ENCODE measurements at places on chromosomes 3 and 15.

GRCh38 chr3:120550546-120550945 is 45.6 kb upstream of the NDUFB4 start:
- no peak for DNase-seq

- DNase-seq, result no peak
These were observed 212.8 kb upstream of the RORA start for GRCh38 chr15:61441891-61442290.

DNA sequence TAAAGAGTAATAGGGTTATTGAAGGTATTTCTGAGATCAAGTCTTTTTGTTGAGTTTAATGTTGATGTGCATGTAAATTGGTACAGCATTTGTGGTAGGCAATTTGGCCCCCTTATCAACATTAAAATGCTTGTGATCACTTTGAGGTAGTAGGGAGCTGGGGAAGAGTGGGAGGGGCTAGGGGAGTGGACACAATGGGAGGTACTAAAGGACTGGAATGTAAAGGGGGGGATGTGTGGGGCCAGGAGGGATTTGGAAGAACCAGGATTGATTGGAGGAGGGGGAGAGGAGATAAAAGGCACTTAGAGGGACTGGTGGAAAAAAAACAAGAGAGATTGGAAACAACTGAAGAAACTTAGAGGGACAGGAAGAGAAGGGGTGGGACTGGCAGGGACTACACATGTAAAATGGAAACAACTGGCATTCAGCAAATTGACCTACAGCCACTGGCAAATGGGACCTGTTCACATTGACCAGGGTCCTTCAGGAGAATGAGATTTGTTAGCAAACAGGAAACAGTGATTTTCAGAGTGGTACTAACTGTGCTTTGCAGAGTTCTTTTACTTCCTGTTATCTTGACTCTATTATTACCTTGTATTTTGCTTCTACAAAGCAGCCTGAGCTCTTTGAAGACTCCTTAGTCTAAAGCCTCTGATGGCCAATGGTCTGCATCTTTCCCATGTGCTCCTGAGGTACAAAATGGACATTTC is 47.8 kb upstream of the ZBTB38 start:
- no peak for DNase-seq

GRCh38 chr15:75723847-75724660 is 11.4 kb upstream of the CSPG4 start:
- peak; percentile 46 for DNase-seq

DNA sequence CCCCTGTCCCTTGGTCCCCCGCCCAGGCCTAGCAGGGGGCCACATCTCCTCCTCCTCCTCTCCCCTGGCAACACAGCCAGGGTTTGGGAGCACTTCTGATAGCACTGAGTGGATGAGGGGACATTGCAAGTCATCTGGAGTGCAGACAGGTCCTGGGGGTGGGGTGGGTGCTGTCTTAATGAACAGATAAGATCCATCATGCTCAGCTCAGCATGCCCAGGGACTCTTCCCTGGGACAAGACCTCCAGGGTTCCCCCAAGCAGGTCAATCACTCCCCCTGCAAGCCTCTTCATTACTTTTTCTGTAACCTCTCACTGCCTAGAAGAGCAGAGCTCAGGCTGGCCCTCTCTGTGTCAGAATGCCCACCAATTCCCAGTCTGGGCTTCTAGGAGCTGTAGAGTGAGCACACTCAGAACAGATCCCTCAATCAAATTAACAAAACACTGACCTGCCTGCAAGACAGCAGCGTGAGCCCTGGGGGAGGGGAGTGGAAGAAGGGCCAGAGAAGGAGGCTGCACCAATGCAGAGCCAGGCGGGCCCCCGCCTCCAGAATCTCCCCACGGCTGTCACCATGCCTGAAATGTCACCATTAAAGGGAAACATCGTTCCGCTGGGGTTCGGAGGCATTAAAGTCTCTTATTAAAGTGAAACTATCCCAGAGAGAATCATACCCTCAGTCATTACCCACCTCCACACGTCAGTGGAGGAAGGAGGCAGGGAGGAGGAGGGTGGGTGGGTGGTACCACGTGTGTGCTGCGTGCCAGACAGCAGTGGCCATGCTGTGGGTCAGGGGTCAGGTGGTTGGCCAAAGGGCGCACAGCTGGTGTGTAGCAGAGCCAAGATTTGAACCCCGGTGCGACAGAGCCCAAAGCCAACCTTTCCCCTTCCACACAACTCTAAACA is 114.7 kb upstream of the LINGO1 start:
- no peak for DNase-seq

DNA sequence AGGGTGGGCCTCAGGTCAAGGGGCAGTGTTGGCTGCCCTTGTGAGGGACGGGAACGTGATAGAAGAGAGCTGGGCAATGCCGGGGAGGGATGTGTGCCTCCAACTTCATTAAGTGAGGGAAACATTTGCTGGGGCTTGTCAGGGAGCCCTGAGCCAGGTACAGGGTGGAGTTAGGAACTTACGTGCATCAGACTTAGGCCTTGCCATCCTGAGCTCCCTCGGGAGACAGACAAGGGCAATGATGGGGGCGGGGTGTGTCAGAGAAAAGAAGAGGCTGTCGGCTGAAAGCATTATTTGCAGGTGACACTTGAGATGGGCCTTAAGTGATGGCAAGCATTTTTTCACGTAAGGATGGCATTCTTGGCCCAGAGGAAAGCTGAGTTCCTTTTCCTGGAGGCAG is 1.6 kb downstream of the FAM131A start:
- no peak for DNase-seq

DNA sequence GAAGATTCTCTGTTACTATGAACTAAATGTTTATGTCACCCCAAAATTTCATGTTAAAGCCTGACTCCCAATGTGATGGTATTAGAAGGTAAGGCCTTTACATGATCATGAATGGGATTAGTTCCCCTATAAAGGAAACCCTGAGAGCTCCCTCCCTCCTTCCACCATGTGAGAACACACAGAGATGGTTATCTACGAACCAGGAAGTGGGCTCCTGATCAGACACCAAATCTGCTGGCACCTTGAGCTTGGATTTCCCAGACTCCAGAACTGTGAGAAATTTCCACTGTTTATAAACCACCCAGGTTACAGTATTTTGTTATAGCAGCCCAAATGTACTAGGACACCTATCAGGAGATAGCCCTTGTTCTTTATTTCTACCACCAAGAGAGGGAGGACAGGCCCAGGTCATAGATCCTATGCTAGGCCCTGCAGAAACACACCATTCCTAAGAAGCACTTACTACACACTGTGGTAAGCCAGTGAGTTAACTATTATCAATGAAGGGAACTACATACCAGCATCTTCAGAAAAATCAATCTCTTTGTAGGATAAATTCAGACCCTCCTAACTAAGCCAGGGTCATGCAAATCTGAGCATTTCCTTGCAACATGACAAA is 59.0 kb downstream of the PRKAR2A start:
- DNase-seq, result no peak

- no peak for DNase-seq
These were observed 49.9 kb downstream of the MME start for GRCh38 chr3:155130001-155130400.

DNA sequence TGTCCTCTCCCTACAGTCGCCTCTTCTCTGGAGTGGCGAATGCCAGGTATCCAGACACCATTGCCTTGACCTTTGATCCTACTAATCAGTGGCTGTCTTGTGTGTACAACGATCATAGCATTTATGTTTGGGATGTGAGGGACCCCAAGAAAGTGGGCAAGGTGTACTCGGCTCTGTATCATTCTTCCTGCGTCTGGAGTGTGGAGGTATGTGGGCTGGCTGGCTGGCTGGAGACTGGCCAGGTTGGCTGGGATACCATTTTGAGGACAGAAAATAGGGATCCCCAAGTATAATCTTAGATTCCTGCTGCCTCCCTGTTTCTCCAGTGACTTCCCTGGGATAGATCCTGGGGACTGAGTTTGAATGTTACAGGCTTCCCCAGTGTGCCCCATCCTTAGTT is 13.4 kb upstream of the JMJD7 start:
- DNase-seq, result no peak

- DNase-seq, result no peak
These were observed 260 bp downstream of the EXD1 start for GRCh38 chr15:41230345-41230649.

GRCh38 chr15:28945626-28946230 is 60.0 kb downstream of the APBA2 start:
- no peak for DNase-seq

- DNase-seq, result no peak
These were observed 201.6 kb downstream of the KCNAB1 start for GRCh38 chr3:156321945-156322344.

GRCh38 chr15:70687482-70687881 is 75.9 kb downstream of the UACA start:
- DNase-seq, result no peak

- no peak for DNase-seq
These were observed 561.8 kb downstream of the MCTP2 start for GRCh38 chr15:94793207-94793606.

DNA sequence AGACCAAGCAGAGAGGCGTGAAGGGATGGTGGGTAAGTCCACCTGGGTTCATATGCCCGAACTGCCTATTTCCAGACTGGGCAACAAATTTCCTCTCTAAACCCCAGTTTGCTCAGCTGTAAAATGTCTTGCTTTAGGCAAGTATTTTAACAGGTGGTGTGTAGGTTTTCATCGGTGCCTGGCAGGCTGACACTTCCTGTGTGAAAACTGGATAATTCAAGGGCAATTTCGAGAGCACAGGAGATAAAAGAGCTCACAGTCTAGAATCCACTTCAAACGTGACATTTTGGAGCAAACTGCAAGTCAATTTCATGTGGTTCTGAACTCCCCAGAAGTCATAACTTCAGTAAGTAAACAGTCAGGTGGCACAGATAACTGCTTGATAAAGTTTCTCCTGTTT is 112.2 kb downstream of the OXNAD1 start:
- DNase-seq, result no peak

- no peak for DNase-seq
These were observed 11.8 kb upstream of the CLN6 start for GRCh38 chr15:68241088-68241935.

DNA sequence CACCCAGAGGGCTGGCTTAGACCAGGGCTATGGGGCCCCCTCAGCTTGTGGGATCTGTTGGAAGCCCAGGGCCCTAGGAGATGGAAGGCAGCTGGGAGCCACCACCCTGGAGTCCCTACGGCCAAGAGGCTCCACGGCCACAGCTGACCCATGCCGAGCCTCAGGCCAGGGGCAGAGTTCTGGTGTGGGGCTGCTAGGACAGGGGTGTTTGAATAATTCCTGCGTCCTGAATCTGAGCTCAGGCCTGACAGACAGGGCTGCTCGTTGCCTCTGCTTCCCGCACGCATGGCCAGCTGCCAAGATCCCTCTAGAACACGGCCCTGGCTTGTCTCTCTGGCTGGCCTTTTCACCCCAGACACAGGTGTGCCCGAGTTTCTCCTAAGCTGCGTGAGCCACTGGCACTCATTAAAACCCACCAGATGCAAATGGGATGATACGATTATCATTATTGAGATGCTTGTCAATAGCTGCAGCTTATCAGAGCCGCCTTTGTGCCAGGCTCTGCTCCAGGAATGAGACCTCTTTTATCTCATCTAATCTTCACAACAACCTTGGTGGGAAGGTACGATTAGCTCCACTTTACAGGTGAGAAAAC is 70.2 kb downstream of the EFCAB12 start:
- DNase-seq, result no peak

DNA sequence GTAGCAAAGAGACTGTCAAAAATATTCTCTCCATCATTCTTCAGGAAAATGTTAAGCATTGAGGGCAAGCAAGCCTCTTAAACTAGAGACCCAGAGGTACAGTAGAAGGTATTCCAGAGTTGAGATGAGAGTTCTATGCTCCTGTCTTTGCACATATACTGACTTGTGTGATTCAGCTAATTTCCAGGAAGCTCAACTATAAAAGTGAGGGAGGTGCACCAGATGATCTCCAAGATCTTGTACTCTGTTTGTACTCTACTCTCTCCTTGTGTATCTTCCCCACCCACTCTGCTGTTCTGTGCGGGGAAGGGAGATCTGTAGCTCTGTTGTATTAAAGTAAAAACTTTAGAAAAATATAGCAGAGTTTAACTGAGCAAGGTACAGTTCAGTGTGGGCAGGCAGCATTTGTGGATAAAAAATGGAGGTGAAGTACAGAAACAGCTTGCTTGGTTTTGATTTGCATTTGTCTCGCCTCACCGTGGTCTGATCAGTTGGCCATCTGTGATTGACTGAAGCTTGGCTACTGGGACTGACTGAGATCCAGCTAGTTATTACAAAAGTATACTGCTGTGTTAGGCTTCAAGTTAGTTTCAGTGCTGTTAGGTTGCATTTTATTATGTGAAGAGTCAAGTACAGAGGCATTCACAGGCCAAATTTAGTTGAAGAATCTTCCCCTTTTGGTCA is 463.1 kb upstream of the GOLIM4 start:
- DNase-seq, result no peak

DNA sequence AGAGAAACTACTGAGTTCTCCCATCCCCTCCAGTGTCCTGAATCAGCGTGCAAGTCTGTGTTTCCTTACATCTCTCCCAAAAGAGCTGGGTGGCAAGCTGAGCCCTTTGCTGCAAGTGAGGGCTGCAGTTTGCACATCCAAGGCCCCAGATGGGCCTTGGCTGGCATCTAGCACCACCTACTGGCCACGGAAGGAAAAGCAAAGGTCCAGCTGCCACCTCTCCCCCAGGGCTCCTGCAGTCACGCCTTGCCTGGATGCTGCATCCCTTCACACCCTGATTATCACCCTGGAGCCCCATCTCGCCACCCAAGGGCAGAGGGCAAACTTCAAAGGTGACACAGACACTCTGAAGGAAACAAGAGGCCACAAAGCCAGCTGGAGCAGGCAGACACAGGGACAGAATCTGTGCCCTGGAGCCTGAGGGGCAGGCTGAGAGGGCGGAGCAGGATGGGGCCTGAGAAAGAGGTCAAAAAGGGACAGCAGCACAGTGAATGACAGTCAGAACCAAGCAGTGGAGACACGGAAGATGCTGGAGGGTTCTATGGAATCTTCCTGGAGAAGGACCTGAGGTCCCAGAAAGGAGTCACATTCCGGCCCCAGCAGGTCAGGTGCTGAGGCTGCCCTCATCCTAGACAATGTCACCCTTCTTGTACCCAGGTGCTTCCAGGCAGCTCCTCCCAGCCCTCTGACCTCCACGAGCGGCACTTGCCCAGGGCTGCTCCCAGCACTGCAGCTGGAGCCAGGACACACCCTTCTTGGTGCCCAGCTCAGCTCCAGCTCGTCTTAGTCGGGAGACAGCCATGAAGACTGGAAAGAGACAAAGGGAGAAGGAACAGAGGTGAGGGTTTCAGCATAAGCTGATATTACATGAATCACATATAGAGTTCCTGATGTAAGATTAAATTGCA is 18.3 kb upstream of the NTRK3 start:
- DNase-seq, result peak; percentile 59

DNA sequence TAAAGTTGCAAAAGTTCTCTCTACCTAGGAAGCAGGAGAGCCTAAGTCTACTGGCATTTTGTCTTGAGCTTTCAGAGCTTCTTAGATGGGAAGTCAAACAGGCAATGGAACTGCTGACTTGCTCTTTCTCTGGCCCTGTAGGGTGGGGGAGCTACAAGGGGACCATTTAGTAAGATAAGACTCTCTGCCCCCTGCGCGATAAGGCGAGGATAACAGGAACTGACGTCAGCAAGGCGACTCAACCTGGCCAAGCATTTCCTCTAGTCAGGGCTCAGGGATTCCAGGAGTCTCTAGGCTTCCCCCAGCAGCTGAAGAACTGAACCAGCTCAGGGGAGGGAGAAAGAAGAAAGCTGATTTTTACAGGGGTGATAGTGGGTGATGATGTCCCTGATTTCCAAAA is 5.8 kb downstream of the RARB start:
- DNase-seq, result no peak
